ENCODE measurements at places on chromosomes 1 and 21.

- no peak for DNase-seq
Observed at GRCh38 chr1:190474650-190475211, 2.9 kb downstream of the BRINP3 start.

DNA sequence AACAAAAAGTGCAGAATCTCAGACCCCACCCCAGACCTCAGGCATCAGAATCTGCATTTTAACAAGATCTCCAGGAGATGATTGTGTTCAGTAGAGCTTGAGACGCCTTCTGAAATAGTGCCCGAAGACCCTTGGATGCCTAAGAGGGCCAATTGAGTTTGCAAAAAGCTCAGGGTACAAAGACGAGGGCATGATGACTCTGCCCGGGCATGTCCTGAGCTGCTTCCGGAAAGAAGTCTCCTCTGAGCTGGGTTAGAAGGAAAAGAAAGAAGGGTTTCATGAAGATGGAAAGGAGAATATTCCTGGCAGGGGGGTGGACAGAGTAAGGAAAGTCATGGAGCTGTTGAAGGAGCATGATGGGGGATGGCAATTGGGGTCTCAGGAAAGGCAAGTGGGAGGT is 246.1 kb upstream of the TMEM51 start:
- no peak for DNase-seq

- no peak for DNase-seq
Observed at GRCh38 chr1:245375789-245376460, 221.1 kb downstream of the KIF26B start.

GRCh38 chr21:37208741-37209225 is 58.4 kb downstream of the VPS26C start:
- no peak for DNase-seq

DNA sequence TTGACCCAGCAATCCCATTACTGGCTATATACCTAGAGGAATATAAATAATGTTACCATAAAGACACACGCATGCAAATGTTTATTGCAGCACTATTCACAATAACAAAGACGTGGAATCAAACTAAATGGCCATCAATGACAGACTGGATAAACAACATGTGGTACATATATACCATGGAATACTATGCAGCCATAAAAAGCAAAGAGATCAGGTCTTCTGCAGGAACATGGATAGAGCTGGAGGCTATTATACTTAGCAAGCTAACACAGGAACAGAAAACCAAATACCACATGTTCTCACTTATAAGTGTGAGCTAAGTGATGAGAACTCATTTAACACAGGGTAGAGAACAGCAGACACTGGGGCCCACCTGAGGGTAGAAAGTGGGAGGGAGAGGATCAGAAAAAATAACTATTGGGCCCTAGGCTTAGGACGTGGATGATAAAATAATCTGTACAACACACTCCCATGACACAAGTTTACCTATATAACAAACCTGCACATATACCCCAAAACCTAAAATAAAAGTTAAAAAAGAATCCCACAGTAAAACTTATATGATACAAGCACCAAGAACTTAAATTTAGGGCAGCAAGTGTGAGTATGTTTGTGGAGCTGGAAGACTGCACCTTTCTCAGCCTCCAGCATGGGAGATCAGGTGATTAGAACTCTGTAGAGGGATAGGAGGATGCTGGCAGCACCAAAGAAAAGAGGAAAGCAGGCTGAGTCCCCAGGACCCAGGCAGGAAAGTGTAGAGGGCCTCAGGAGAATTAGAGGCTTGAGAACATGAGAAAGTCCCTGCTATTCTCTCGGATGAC is 320.8 kb upstream of the USP24 start:
- DNase-seq: no peak

- no peak for DNase-seq
Observed at GRCh38 chr1:153573351-153573750, 7.7 kb upstream of the S100A2 start.

DNA sequence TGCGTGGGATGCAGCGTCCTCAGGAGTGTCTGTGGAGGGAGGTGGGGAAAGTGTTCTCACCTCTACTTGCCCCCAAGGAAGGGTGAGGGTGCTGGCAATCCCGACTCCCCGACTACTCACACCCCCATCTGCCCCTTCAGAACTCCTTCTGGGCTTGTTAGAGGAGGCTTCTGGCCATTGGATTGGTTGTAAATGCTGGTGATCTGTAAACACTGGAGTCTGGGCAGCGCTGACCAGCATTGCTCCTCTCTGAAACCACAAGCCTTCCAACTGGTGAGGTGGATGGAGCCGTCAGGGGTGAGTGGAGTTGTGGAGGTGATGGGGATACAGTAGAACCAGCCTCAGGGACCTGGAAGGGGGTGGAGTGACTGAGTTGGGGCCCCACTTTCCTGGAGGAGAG is 59.3 kb downstream of the NKAIN1 start:
- DNase-seq: no peak

DNA sequence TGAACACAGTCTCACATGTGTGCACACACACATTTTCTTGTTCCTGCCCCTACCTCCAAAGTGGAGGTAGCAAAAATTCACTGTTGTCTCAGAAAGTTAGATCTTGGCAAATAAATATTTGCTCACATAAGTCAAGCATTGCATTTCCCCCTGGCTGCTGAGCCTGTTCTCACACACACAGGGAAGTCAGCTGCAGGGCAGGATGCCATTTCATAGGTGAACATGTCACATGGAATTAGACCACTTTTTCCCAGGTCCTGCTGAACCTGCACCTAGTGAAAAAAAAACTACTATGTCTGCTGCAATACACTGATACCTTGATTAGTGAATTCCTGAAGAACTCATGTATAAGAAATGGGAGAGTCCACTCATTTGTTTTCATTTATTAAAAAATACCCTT is 5.3 kb upstream of the CD55 start:
- no peak for DNase-seq

GRCh38 chr1:157137408-157138219 is 581 bp downstream of the ETV3 start:
- DNase-seq: no peak

- DNase-seq: no peak
Observed at GRCh38 chr1:159179906-159180305, 8.5 kb downstream of the CADM3 start.

DNA sequence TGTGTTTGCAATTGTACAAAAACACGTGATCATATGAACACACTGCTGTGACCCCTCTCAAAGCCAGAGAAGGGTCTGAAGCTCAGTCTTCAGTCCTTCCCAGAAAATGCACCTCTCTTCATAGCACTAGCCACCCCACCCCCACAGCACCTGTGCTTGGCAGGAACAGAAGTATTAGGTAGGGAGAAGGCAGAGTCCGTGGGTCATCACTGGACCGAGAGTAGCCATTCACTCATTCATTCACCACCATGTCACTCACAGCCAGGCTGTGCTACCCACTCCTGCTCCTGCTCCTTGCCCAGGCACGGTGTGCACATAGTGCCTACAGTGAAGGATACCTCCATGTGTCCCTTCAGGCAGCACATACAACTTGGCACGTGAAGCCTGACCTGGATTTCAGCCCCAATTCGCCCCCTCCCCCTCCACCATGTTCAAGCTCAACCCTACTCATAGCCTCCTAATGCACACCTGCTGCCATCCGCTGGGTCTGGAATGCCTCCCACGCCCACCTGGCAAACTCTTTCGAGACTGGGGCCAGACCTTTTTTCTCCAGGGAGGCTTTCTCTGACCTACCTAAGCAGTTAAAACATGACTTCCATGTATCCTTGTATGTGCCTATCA is 81.9 kb upstream of the GALNT2 start:
- DNase-seq: no peak

GRCh38 chr1:165842023-165842670 is 14.7 kb downstream of the UCK2 start:
- no peak for DNase-seq

- DNase-seq: no peak
Observed at GRCh38 chr1:150596095-150596892, 16.9 kb upstream of the MCL1 start.

GRCh38 chr1:205044741-205045140 is 1.7 kb downstream of the CNTN2 start:
- no peak for DNase-seq

GRCh38 chr1:54362881-54363340 is 43.3 kb downstream of the SSBP3 start:
- no peak for DNase-seq

- no peak for DNase-seq
Observed at GRCh38 chr1:42144711-42145388, 8.4 kb upstream of the GUCA2B start.

GRCh38 chr1:235325854-235326253 is 2.1 kb downstream of the ARID4B start:
- DNase-seq: no peak

DNA sequence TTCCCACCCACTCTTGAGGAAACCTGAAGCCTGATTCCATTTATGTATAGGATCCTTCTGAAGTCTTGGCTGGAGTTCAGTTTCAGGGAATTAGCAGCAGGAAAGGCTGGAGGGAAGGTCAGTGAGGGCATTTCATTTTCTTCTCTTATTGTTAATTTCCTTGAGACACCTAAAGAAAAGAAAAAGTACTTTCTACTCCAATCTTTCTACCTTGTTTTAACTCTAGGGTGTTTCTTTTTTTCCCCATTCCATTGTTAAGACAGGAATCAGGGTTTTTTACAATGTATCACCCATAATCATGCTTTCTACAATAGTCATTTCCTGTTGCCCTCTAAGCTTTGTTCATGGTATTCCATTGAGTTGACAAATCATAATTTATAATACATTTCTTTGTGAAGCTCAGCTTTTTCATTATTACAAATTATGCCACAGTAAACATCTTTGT is 27.4 kb downstream of the SNRPE start:
- DNase-seq: no peak

DNA sequence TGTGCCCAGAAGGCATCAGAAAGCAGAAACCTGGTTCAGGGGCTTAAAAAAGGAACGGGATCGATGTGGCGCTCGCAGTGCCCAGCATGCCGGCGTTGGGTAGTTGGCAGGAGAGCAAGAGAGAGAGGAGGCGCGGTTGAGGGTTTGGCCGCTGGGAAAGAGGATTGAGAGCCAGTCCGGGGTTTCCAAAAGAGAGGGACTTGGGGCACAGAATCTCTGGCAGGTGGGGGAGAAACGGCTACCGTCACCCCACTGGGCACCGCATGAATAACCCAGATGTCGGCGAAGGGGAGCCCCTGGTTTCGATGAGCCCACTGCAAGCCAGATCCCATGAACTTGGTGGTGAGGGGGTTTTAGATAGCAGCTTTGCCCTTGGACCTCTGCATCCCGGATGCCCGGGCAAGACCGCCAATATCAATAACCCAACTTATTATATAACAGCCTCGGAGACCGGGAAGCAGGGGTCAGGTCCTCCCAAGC is 60.4 kb upstream of the ACOT11 start:
- DNase-seq: no peak

GRCh38 chr1:217009376-217009775 is 286.1 kb upstream of the ESRRG start:
- DNase-seq: no peak

GRCh38 chr21:33539616-33540015 is 2.3 kb downstream of the GART start:
- no peak for DNase-seq

DNA sequence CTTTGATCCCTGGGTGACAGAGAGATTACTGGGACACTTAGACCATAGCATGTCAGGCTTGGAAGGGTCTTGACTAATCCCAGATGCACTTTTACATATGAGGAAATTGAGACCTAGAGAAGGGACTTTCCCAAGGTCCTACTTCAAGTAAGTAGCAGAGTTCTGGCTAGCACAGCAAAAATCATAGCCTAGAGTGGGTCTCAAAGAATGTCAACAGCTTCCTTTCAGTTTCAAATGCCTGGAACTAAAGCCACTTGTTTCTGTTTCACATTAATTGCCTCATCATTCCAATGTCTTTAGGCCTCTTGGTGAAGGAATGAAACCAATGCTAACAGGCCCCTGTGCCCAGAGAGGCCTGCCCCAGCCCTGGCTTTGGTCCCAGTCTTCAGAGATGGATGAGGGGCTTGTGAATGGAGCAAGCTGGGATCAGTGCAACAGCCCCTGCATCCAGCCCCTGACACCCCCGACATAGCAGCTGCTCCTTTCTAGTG is 26.6 kb downstream of the ATF3 start:
- DNase-seq: no peak

GRCh38 chr1:65762081-65762862 is 30.4 kb upstream of the PDE4B start:
- no peak for DNase-seq

DNA sequence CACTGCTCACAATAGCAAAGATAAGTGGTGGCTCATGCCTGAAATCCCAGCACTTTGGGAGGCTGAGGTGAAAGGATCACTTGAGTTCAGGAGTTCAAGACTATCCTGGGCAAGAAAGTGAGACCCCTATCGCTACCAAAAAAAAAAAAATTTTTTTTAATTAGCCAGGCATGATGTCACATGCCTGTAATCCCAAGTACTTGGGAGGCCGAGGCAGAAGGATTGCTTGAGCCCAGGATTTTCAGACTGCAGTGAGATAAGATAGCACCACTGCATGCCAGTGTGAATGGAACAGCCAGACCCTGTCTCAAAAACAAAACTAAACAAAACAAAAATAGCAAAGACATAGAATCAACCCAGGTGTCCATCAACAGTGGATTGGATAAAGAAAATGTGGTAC is 50.6 kb downstream of the HSF2BP start:
- no peak for DNase-seq

GRCh38 chr1:158180741-158181576 is at the start of gene CD1D:
Gene CD1D, plus strand, starts transcription at chr1:158180895. Its CDS starts 207 bp downstream, at chr1:158181102.
- no peak for DNase-seq

- no peak for DNase-seq
Observed at GRCh38 chr1:12426030-12426429, 192.0 kb downstream of the DHRS3 start.
